EH (cell line): ENCODE measurements at places on chromosomes 1 and 21.
A peak's percentile ranks its signal among the peaks of the same experiment; 100 is the strongest.

- DNase-seq = peak; percentile 66
Observed at GRCh38 chr1:16117369-16117768, 38.5 kb downstream of the EPHA2 start.

GRCh38 chr1:102191723-102192122 lies 195.0 kb upstream of the OLFM3 start:
- DNase-seq = peak; percentile 7

GRCh38 chr1:108841703-108842102 lies 15.2 kb downstream of the AKNAD1 start:
- DNase-seq = no peak

DNA sequence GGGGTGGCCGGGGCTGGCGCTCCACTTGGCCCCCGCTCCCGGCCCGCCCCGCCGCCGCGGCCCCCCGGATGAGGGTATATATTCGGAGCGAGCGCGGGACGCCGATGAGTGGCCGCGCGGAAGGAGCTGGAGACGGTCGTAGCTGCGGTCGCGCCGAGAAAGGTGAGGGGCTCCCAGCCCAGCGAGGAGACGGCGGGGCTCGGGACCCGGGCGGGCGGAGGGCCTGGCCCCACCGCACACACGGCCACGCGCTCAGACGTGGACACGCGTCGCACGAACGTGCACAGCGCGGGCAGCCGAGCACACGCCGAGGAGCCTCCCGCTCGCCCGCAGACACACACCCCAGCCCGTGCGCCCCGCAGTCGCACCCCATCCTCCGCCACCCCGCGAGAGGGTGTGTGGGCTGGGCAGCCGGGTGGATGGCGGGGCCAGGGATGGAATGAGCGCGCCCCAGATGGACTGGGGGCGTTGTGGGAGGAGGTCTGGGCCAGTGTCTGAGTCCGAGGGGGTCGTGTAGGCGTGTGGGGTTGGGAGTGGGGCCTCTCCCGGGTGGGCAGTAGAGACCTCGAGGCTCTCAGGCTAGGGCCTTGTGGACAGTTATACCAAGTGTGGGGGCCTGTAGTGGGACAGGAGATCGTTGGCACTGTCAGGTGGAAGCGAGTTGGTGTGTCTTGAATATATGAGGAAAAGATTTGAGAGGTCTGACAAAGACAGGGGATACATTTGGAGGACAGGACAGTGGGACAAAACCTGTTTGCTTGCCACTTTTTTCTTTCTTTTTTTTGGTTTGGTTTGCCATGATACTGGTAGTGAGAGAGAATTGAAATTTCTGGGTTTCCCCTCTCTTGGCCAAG lies at the start of gene UAP1:
UAP1 (plus strand) TSS at position 107 of the 854 bp plus-strand sequence. CDS start 4,347 bp downstream, outside the sequence.
- DNase-seq = peak; percentile 30
